ENCODE measurements at places on chromosomes 1 and 21. TPM values are rescaled to one million over a fixed set of nuclear protein-coding genes. Genes with fewer than 3 reads are reported as not detected.

The GSTM1 gene
- total RNA-seq: not detected

The B3GALNT2 gene
- 40.3 TPM for total RNA-seq

The GJA9 gene
- total RNA-seq: not detected

The BSND gene
- not detected for total RNA-seq

The ARHGEF19 gene
- total RNA-seq: 18.7 TPM

The KRTAP21-2 gene
- total RNA-seq: 1.3 TPM

The ADAMTSL4 gene
- total RNA-seq: 22.1 TPM

The NTPCR gene
- total RNA-seq: 11.4 TPM

DNA sequence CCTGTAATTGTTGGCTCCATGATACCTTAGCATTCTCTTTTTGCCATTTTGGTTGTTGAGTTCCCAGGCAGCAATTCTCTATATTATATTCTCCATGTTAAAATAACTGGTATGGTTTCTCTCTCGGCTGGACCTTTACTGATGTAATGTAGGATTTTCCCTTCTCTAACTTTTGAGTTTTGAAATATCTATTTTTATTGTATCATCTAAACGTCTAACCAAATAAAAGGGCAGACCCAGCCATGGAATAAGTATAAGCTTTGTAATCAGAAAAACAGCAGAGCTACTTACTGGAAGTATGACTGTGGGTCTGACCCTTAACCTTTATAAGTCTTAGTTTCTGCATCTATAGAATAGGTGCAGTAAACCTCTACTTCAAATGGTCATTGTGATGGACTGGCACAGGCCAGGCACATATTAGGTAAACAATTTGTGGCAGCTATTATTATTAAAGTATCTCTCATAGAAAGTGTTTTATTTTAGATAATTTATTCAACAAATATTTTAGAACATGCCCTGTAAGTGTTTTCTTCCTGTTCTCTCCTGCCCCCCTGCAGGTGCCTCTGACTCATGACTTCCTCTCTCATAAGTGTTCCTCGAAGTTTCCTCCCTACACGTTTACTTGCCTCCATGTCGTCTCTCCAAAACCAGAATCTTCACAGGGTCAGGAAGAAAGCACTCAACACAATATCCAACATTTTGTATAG, 224.9 kb upstream of the FGGY start:
- no peak for DNase-seq

DNA sequence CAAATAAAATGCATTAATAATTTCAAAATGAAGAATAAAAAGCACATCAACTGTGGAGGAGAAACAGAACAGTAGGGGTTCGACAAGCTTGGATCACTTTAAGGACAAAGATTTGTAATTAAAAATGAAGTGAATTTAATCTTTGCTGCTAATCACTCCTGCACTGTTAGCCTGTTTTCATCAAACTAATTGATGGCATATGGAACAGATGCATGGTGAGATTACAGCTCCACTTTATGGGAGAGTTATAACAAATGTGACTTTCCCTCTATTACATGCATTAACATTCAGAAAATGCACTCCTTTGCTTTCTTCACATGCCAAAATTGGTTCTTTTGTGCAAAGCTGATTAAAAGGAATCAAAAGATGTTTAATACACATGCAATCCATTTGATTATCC, 207.2 kb upstream of the C21orf91 start:
- no peak for DNase-seq

GRCh38 chr1:8122477-8123407, 96.6 kb upstream of the ERRFI1 start:
- no peak for DNase-seq

DNA sequence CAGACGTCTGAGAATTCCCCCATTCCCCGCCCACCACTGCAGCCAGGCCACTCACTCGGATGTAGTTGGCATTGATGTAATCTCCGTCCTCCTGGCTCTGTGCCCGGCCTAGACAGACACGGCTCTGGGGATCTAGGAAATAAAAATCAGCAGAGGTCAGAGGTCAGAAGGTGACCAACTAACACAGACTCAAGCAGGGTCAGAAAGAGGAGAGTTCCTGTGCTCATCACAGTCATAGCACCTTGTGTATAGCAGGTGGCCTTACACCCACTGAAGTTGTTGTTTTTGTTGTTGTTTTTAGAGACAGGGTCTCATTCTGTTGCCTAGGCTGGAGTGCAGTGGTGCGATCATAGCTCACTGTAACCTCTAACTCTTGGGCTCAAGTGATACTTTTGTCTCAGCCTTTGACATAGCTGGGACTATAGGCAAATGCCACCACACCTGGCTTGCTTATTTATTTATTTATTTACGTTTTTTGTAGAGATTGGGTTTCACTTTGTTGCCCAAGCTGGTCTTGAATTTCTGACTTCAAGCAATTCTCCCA, 4.9 kb downstream of the PTPN7 start:
- DNase-seq: no peak

GRCh38 chr21:44866780-44867179, 6.7 kb downstream of the PTTG1IP start:
- no peak for DNase-seq

GRCh38 chr1:153611356-153611755, 1.6 kb downstream of the S100A16 start:
- DNase-seq: no peak

GRCh38 chr1:41169799-41170180, 72.3 kb downstream of the SCMH1 start:
- no peak for DNase-seq

GRCh38 chr1:56363007-56363770, 216.2 kb downstream of the PLPP3 start:
- no peak for DNase-seq

- DNase-seq: no peak
These were observed 28.9 kb upstream of the HPDL start for GRCh38 chr1:45297666-45298356.

DNA sequence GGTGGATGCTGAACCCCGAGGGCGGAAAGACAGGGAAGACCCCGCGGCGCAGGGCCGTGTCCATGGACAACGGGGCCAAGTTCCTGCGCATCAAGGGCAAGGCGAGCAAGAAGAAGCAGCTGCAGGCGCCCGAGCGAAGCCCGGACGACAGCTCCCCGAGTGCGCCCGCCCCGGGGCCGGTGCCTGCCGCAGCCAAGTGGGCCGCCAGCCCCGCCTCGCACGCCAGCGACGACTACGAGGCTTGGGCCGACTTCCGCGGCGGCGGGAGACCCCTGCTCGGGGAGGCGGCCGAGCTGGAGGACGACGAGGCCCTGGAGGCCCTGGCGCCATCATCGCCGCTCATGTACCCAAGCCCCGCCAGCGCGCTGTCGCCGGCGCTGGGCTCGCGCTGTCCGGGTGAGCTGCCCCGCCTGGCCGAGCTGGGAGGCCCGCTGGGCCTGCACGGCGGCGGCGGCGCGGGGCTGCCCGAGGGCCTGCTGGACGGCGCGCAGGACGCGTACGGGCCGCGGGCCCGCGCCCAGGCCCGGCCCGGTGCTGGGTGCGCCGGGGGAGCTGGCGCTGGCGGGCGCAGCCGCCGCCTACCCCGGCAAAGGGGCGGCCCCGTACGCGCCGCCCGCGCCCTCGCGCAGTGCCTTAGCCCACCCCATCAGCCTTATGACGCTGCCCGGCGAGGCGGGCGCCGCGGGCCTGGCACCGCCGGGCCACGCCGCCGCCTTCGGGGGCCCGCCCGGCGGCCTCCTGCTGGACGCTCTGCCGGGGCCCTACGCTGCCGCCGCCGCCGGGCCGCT, 20.7 kb downstream of the FOXO6 start:
- no peak for DNase-seq

GRCh38 chr1:180627411-180627810, 4.4 kb upstream of the XPR1 start:
- no peak for DNase-seq

DNA sequence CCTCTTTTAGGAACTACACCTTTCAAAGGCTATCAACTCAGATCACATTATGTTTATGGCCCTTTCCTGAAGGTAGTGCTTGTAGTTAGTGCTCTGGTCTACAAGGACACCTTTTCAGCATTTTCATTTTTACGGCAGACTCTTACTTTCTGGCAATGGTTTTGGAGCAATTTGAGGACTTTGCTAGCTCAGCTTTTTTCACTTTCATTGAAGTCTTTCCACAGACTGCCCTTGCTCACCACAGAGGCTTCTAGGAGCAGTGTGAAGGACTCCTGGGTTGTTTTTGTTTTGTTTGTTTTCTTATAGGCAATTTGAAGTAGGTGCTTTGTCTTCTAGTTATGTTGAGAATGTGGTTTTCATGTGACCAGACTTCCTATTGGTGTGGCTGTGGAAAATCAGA, 43.1 kb downstream of the CD55 start:
- DNase-seq: no peak

DNA sequence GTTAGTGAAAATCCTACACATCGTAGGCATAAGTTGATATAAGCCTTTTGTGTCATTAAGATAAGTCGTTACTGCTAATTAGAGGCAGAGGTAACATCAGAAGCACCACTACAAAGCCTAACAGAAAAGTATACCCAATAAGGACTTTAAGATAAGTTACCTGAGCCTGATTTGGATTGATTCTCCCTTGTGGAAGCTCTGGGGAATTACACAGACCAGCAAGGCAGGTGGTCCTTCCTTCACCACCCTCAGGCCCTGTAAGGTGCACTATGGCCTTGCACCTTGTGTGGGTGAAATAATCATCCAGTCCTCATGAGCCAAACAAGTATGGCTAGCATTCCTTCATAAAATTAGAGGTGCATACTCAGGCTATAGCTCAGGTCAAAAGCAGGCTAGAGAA, 166.7 kb upstream of the CHRM3 start:
- DNase-seq: no peak

- no peak for DNase-seq
These were observed 120.9 kb downstream of the GLUL start for GRCh38 chr1:182270731-182271130.

All from skin of body (tissue), 3 donors.